Psoas muscle (tissue), 8 donors: ENCODE measurements at places on chromosomes 16 and 17. TPM values are rescaled to one million over a fixed set of nuclear protein-coding genes. Genes with fewer than 3 reads are reported as not detected.

KLHDC4 gene
- 11.1 TPM for total RNA-seq

ALDH3A1 gene
- total RNA-seq = 0.24 TPM

DNA sequence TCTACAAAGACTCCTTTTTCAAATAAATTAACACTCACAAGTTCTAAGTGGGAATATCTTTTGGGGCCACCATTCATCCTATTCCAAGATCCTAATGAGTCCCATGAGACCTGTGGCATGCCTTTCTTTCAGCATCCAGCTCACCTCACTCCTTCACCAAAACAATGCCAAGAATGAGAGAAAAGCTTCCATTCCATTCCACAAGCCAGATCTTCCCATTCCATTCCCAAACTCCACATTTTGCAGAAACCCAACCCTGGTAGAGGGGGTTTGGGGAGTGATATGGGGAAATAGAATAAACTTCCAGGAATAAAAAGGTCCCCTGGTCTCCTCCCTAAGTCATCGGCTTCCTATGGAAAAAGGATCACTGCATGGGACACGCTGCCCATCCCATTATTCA lies 392.2 kb downstream of the NPIPA8 start:
- no peak for DNase-seq

- DNase-seq = no peak
These were observed 22.4 kb upstream of the TEKT1 start for GRCh38 chr17:6853764-6854442.

DNA sequence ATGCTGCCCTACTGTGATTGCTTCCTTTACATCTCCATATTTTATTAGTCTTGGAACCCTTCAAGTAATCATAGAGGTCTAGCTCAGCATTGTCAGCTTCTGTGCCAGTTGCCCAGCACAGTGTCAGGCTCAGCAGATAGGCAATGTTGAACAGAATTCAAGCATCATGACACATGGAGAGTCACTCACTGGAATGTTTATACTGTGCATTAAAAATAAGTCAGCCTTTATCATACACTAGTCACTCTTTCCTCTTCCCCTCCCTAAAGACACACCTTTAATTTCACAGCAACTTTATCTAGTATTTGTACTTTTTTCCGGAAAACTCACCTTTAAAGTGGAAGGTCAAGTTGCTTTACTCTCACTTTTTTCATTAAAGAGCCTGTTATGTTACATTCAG lies 253.8 kb upstream of the CDH11 start:
- DNase-seq = no peak
